ENCODE measurements at places on chromosomes 7 and 10. TPM values are rescaled to one million over a fixed set of nuclear protein-coding genes. Genes with fewer than 3 reads are reported as not detected.

KMT2C gene
- 167 TPM for total RNA-seq

- H3K27me3 ChIP-seq = no peaks in the 10 kb centered on the region
- peaks cover 55% of the 10 kb centered on the region for H3K36me3 ChIP-seq
- H3K27ac ChIP-seq = no peak overlapping the region
- no peak for DNase-seq
These were observed 5.1 kb downstream of the PDCD4 start for GRCh38 chr10:110876788-110877187.

- H3K4me3 ChIP-seq = no peak overlapping the region
- no peaks in the 10 kb centered on the region for H3K36me3 ChIP-seq
These were observed 93.1 kb upstream of the SMNDC1 start for GRCh38 chr10:110397856-110398255.

DNA sequence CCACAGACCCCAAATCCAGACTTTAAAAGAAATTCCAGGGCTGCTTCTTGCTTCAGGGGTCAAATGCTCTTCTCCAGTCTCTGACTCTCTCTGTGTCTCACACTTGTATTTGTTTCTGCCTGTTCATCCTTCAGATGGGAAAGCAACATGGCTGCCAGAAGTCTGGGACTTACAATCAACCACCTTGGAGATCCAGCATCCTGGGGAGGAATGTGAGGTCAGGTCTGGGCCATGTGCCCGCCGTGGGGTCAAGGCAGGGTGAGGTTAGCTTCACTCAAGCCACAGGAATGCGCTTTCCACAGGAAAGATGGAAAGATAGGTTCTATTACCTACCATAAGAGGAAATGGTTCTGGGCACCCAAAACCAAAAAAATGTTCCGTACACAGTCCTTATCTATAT, 34.3 kb upstream of the NPVF start:
- peaks cover 5% of the 10 kb centered on the region for H3K27me3 ChIP-seq
- H3K4me3 ChIP-seq = no peak overlapping the region
- no peaks in the 10 kb centered on the region for H3K4me1 ChIP-seq
- no peak overlapping the region for H3K27ac ChIP-seq
- no peaks in the 10 kb centered on the region for H3K36me3 ChIP-seq
- no peak for DNase-seq

DNA sequence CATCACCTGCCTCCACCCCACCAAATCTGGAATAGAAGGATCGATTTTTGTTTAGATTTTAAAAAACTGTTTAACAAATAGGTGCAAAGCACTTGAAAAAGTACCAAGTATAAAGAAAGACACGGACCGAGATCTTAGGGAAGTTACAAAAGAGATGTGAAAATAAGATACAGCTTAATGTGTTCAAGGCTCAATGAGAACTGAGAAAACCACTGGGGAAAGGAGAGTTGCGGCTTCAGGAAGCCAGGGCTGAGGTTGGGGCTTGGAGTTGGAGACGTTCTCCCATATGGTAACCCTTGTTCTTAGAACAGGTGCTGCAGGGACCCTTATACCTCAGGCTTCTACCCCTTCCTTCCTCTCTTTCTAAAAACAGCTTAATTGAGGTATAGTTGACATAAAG, 140.2 kb downstream of the FANK1 start:
- H3K36me3 ChIP-seq = no peaks in the 10 kb centered on the region
- no peak overlapping the region for H3K4me3 ChIP-seq
- no peak for DNase-seq
- peaks cover 8% of the 10 kb centered on the region for H3K4me1 ChIP-seq
- no peaks in the 10 kb centered on the region for H3K27me3 ChIP-seq

DNA sequence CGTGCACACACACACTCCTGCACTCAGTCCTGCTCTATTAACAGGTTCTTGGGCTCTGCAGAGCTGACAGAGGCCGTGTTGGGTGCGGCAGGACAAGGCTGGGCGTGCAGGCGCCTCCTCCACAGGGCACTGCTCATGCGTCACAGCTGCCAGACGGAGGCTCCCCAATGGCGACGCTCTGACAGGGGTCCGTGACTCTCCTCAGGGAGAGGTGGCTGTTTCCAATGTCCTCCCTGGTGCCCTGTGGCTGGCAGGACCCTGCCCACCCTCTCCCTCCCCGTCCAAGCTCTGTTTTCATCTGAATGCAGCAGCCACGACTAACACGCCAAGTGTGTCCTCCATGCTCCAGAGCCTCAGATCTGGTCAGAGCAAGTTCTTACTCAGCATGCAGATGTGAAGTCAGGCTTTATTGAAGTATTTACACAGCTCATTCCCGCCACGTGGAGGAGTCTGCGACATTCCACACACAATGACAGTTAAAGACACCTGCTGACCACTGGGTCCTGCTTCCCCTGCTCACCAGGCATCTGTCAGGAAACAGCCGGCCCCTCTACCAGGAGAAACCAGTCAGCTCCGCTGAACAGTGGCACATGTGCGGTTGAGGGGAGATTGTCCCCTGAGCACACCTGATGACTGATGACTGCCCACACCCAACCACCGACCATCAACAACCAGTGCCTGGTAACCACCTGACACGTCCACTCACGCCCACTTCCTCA, 116.7 kb downstream of the VIPR2 start:
- H3K4me1 ChIP-seq = peaks cover 13% of the 10 kb centered on the region
- H3K4me3 ChIP-seq = no peak overlapping the region
- no peak for DNase-seq
- H3K27ac ChIP-seq = no peak overlapping the region

ANXA8 gene
- total RNA-seq = not detected

CCL24 gene
- not detected for total RNA-seq

GRCh38 chr7:129285111-129285510, 60.3 kb downstream of the AHCYL2 start:
- H3K4me3 ChIP-seq = no peak overlapping the region
- no peak overlapping the region for H3K27ac ChIP-seq
- no peaks in the 10 kb centered on the region for H3K4me1 ChIP-seq

DNA sequence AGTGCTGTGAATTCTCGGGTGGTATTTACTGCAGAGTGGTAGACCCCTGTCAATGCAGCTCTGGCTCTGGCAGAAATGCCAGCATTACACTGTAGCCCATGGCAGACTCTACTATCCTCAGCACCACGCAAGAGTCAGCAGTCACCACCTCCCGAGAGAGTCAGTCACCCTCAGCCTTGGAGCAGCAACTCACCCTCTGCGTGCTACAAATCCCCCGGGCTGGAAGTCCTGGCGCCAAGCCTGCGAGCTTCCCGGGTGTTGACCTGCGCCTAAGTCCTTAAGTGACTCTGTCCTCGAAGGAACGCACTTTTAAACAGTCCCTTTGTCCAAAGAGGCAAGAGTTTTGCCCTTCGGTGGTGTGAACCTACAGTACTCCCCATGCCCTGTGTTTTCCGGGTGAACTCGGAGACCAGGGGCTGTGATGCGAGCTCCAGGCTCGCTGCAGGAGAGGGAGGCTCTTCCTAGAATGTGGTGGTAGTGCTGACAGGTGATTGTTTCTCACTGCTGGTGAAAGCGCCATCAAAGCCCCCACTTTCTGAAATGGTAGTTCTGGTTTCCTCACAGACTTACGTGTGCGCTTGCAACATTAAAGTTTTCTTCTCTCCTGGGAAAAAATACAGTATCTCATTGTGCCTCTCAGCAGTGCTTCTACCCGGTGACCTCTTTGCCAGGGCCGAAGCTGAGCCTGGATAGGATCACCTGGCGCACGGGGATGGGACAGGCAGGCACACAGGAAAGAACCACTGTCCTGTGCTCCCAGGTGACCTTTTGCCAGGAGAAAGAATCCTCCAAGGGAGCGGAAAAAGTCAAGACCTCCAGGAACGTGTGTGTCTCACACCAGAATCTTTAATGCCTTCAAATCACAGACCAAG, 33.1 kb upstream of the MBL2 start:
- no peak overlapping the region for H3K27ac ChIP-seq
- no peak overlapping the region for H3K4me3 ChIP-seq
- H3K27me3 ChIP-seq = no peaks in the 10 kb centered on the region
- no peaks in the 10 kb centered on the region for H3K36me3 ChIP-seq
- no peak for DNase-seq

DNA sequence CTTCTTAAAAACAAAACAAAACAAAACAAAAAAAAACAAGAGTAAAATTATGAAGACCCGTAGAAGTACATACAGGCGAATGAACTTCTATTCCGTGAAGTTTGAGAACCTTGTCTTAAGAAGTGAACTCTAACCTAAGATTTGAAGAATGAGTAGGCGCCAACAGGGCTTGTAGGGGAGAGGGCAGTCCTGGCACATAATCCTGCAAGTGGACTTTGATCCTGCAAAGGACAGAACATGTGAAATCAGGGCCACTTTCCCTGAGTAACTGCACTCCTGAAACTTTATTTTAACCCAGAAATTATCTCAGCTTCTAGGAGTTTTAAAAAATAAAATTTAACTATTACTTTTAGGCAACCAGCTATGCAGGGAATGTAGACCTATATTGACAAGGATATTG, 62.0 kb downstream of the GNAT3 start:
- H3K27ac ChIP-seq = no peak overlapping the region
- DNase-seq = no peak
- H3K36me3 ChIP-seq = no peaks in the 10 kb centered on the region

DNA sequence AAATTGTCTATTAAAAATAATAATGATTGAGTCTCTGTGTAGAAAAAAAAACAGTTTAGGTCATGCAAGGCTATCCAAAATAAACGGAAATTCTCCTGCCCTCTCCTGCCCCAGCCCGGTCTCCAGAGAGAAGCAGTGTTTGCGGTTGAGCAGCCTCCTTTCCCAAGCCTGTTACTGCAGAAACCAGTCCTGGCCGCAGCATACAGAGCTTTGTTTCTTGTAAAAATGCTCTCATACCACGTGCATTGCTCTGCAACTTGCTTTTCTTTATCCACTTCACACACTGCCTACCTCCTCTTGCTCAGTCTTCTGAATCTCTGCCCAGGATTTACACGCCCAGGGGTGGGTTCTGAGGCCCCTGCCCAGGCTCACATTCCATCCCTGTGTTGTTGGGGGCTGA, 34.4 kb upstream of the CUL1 start:
- H3K27me3 ChIP-seq = no peaks in the 10 kb centered on the region
- no peak for DNase-seq
- no peaks in the 10 kb centered on the region for H3K4me1 ChIP-seq
- H3K4me3 ChIP-seq = no peak overlapping the region
- no peak overlapping the region for H3K27ac ChIP-seq
- H3K36me3 ChIP-seq = no peaks in the 10 kb centered on the region

CALCR gene
- total RNA-seq = not detected

DNA sequence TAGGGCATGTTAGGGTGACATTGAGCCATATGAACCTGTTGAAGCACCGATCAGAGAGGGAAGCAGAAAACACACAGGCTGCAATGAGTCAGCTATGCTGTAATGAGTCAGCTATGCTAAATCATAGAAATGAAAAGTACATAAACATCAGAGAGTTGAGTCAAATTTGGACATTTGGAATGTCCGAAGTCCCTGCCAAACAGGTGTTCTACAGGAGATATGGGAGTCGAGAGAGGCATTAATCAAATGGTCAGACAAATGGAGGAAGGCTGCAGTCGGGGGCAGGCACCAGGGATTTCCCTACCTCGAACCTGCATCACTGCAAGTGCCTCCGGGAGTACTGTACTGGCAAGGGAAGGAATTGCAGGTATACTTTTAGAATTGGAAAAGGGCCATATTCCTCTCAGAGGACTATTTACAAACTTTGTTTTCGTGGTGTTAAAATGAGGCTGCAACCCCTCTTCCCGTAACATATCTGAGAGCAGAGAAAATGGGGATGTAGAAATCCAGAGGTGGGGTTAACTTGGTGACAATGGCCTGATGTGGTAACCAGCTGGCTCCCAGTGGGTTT, 8.8 kb upstream of the ZC3HAV1 start:
- H3K4me1 ChIP-seq = peaks cover 8% of the 10 kb centered on the region
- peak overlapping the region; percentile 26 for H3K27ac ChIP-seq
- no peaks in the 10 kb centered on the region for H3K36me3 ChIP-seq
- no peaks in the 10 kb centered on the region for H3K27me3 ChIP-seq
- no peak for DNase-seq

SPDYE5 gene
- total RNA-seq = not detected

- no peak overlapping the region for H3K27ac ChIP-seq
- no peaks in the 10 kb centered on the region for H3K4me1 ChIP-seq
- H3K36me3 ChIP-seq = no peaks in the 10 kb centered on the region
- no peak overlapping the region for H3K4me3 ChIP-seq
- no peaks in the 10 kb centered on the region for H3K27me3 ChIP-seq
- no peak for DNase-seq
These were observed 63.6 kb downstream of the MACC1 start for GRCh38 chr7:20153567-20153966.

DNA sequence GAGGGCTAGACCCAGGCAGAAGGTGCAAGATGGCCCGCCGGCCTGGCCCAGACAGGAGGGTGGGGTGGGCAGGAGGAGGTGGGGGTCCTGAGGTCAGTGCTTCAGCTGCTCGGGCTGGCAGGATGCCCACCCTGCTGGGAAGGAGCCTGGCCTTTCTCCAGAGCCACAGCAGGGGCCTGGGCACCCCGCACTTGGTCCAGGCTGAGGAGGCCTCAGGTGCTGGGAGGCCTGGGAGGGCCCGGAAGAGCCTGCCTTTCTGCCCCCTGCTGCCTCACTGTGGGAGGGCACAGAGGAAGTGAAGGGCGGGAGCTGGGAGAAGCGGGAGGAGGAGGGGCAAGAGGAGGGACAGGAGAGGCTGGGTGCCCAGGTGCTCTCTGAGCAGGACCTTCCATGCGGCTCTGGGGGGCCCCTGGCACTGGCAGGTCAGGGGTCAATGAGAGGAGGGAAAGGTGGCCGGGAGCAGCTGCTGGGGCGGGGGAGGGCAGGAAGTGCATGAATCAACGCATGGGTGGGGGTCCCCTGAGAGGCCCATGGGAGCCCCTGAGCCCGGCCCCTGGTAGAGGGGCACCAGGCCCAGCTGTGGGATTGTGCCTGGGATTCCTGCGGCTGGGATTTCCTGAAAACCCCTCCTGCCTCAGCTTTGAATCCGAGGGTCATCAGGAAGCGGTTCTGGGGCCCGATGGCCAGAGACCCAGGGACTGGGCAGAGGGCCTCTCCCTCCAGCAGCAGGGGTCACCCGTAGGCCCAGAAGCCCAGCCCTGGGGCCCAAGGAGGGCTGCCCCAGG, 49.9 kb downstream of the PWWP2B start:
- no peaks in the 10 kb centered on the region for H3K36me3 ChIP-seq
- peak; percentile 48 for DNase-seq
- no peaks in the 10 kb centered on the region for H3K27me3 ChIP-seq
- peak overlapping the region; percentile 100 for H3K27ac ChIP-seq
- H3K4me3 ChIP-seq = peak overlapping the region; percentile 12

GRCh38 chr7:73435471-73436009, 2.0 kb downstream of the FZD9 start:
- no peaks in the 10 kb centered on the region for H3K27me3 ChIP-seq
- H3K4me3 ChIP-seq = no peak overlapping the region
- H3K36me3 ChIP-seq = peaks cover 4% of the 10 kb centered on the region

IQUB gene
- 0.45 TPM for total RNA-seq

DNA sequence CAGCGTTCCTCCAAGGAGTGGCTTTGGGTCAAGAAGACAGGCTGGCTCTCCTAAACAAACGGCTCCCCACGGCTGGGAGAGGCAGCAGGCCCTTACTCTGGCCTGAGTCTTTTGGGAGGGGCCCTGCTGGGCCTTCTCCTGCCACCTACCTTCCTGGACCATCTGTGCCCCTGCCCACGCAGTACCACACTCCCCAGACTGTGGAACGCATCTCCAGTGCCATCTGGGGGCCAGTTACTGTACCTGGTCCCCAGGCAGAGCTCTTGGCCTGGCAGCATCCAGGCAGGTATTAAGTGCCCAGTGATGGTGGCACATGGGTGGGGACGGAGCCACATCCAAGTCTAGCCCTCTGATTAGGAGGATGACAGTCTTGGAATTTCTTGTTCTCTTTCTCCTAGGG, 14.4 kb downstream of the ALKBH4 start:
- no peak overlapping the region for H3K27ac ChIP-seq
- no peaks in the 10 kb centered on the region for H3K4me1 ChIP-seq
- peaks cover 11% of the 10 kb centered on the region for H3K36me3 ChIP-seq
